ENCODE measurements at places on chromosomes 6 and 20. TPM values are rescaled to one million over a fixed set of nuclear protein-coding genes. Genes with fewer than 3 reads are reported as not detected.

The C6orf163 gene
- 1.5 TPM for polyA plus RNA-seq

DNA sequence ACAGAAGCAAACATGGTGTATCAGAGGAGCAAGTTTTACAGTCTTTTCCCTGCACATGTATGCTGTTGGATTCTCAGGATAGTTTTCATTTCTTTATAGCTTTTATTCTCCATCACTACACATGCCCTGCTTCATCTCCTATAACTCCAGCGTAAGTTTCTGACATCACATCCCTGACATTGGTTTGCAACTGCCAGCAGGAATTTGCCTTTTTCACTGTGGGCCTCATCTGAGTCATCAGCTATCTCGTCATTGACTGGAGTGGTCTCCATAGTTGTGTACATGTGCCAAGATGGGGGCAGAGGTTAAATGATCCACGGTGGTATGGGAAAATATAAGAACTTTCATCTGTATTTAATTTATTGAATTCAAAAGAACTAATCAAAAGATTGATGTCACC lies 96.7 kb downstream of the SLX4IP start:
- no peak for DNase-seq

- no peak for DNase-seq
Measured at GRCh38 chr20:40294747-40295146, 394.3 kb downstream of the MAFB start.

DNA sequence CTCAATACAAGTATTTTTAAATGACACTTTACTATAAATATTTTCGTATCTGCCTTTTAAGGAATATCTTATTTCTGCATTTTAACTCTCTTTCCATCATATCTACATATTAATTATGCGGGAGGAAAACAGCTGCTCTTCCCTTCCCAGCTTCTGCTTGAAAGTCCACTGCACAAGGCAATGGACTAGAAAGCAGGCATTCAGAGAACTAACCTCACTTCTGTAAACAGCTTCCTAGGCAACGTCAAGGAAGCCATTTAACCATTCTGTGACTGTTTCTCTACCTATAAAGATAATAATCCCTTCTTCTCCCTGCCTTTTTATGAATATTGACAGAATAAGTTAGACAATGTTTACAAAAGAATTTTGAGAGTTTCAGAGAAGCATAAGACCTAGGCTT lies 319.4 kb downstream of the BTBD9 start:
- DNase-seq = peak; percentile 38

DNA sequence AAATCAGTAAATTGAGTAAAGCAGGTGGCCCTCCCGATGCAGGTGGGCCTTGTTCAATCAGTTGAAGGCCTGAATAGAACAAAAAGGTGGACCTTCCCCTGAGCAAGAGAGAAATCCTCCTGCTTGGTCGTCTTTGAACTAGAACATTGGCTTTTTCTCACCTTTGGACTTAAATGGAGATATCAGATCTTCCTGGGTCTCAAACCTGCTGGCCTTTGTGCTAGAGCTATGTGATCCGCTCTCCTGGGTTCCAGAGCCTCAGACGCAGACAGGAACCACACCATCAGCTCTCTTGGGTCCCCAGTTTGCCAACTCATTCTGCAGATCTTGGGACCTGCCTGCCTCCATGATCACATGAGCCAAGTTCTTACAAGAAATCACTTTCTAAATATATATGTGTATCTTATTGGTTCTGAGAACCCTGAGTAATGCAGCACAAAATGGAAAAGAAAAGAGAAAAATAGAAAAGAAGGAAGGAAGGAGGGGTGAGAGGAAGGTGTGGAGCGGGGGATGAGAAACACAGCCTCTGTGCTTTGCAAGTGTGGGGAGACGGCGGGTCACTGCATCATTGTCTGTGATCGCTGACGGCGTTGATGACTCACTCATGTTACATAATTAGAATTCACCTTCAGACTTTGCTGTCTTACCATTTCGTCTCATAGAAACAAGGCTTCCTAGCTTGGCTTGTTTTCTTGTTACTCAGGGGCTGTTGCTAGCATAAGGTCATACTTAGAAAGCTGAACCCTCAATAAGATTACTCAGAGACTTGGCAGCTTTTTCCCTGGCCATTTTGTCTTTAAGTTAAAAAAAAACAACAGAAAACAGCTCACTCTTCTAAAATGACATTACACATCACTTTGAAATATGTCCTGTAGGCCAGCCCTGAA lies 85.7 kb upstream of the NEDD9 start:
- DNase-seq = peak; percentile 96

DNA sequence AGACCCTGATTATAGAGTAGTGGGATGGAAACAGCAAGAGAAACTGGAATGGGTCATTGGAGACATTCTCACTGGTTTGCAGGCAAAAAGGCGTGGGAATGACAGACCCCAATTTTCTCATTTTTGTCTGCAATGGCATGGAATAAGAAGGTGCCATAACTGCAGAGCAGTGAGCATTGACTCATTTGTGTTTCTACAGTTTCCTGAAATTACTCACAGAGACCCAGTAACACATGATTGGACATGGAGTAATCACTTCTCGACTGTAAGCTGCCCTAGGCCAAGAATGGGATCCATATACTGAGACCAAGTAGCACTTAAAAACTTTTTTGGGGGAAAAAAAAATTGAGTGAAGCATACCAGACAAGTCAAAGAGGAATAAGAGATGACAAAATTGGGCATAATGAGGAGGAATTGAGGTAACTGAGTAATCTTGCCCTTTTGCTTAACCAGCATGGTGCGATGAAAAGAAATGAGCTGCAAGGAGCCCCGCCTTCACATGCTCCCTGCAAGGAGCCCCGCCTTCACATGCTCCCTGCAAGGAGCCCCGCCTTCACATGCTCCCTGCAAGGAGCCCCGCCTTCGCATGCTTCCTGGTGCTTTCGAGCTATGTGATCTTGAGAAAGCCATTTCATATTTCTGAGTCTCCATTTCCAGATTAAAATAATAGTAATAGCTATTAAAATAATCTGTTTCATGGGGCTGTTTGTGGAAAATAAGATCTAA lies 44.1 kb downstream of the NHSL1 start:
- DNase-seq = no peak

- no peak for DNase-seq
Measured at GRCh38 chr6:137571854-137572253, 77.7 kb upstream of the OLIG3 start.
